ENCODE measurements at places on chromosomes 13 and 19. TPM values are rescaled to one million over a fixed set of nuclear protein-coding genes. Genes with fewer than 3 reads are reported as not detected.

ZIC2 gene
- 2.4 TPM for total RNA-seq

ATP4B gene
- total RNA-seq = not detected

ZNF317 gene
- 17.1 TPM for total RNA-seq

ZNF560 gene
- 0.41 TPM for total RNA-seq

SAMD4B gene
- 13.0 TPM for total RNA-seq

PEX11G gene
- 1.2 TPM for total RNA-seq

SKA3 gene
- 16.3 TPM for total RNA-seq

SIGLEC5 gene
- under 0.01 TPM for total RNA-seq

MADCAM1 gene
- 1.2 TPM for total RNA-seq

P2RY11 gene
- 4.1 TPM for total RNA-seq

GAPDHS gene
- total RNA-seq = not detected

FFAR2 gene
- under 0.01 TPM for total RNA-seq

CEACAM1 gene
- total RNA-seq = not detected

IL11 gene
- 0.41 TPM for total RNA-seq

EID2B gene
- total RNA-seq = 24.1 TPM

NLRP9 gene
- total RNA-seq = not detected

PIBF1 gene
- 34.6 TPM for total RNA-seq

ZNF460 gene
- total RNA-seq = 126 TPM

WDR88 gene
- total RNA-seq = not detected

DNASE2 gene
- total RNA-seq = 3.3 TPM

FIZ1 gene
- total RNA-seq = 3.3 TPM

F7 gene
- total RNA-seq = 0.82 TPM

SOX21 gene
- total RNA-seq = 2.4 TPM

CRB3 gene
- 0.41 TPM for total RNA-seq

PDCD2L gene
- total RNA-seq = 22.4 TPM

CCL25 gene
- total RNA-seq = 1.2 TPM

SLC15A1 gene
- under 0.01 TPM for total RNA-seq

SERTM1 gene
- total RNA-seq = 8.6 TPM

HRC gene
- total RNA-seq = 0.41 TPM

ANO8 gene
- total RNA-seq = 20.0 TPM

ANGPTL8 gene
- not detected for total RNA-seq

DCT gene
- 0.41 TPM for total RNA-seq

HNRNPM gene
- 66.4 TPM for total RNA-seq

PNMA8C gene
- 31.8 TPM for total RNA-seq

ATXN8OS gene
- total RNA-seq = 1.6 TPM

CFAP97D2 gene
- not detected for total RNA-seq

SLC5A5 gene
- total RNA-seq = 2.9 TPM

ZNF808 gene
- total RNA-seq = 17.9 TPM

CYP2S1 gene
- 0.41 TPM for total RNA-seq

NLRP5 gene
- not detected for total RNA-seq

FGF21 gene
- not detected for total RNA-seq

ELAVL3 gene
- total RNA-seq = 98.2 TPM

NLRP4 gene
- total RNA-seq = not detected

URAD gene
- not detected for total RNA-seq

DACH1 gene
- 14.7 TPM for total RNA-seq

FGF22 gene
- total RNA-seq = under 0.01 TPM

LINGO3 gene
- total RNA-seq = 0.82 TPM

ZNF709 gene
- 37.5 TPM for total RNA-seq

TMEM147 gene
- total RNA-seq = 50.1 TPM

CLDN10 gene
- 4.5 TPM for total RNA-seq

PCDH9 gene
- 64.4 TPM for total RNA-seq

KISS1R gene
- total RNA-seq = 0.41 TPM
